NCI-H1105 treated with DMSO at 0.1 percent for 48 hours (cell line): ENCODE measurements at places on chromosomes 1 and 21.
A peak's percentile ranks its signal among the peaks of the same experiment; 100 is the strongest.

GRCh38 chr1:217133092-217133491 lies 409.9 kb upstream of the ESRRG start:
- no peak for DNase-seq

DNA sequence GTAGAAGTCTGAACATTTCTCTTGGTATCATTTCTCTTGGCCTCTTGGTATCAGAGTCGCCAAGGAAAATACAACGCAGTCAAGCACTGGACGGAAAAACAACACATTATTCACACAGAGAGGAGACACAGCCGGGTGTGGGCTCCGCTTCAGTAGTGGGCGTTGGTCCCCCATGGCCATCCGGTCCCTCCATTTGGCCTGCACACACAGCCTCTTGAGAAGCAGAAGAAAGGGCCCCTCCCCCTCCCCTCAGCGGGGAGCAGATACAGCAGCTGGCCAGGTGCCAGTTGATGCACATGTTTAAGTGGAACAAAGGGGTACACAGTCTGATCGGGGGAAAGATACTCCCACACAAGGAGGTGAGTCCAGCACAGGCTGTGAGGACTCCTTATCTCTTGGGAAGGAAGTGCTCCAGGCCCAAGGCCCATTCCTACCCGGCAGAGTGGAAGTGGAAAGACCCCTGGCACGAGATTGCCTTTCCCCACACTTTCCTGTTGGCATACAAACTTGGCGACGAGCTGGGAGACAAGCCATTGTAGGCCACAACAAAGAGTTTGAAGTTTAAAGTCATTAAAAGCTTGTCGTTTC lies 311.3 kb downstream of the FAM72C start:
- no peak for DNase-seq

- no peak for DNase-seq
Measured at GRCh38 chr1:20380616-20381035, 90.0 kb downstream of the VWA5B1 start.

DNA sequence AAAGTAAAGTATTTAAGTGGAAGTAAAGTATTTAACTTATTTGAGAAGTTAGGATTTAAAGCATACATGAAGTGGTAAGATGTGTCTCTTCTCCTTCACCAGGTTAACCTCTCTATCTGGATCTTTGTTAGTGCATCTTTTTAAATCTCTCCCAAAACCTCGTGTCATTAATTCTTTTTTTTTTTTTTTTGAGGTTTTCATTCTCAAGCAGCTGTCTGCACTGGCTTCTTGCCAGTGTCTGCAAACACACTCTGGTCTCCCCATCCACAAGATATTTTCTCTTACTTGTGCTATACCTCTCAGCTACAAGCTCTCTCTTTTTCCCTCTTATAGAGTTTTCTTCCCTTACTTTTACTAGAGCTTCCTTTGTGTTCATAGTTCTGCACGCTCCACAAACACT lies 49.0 kb downstream of the CLDN17 start:
- no peak for DNase-seq

GRCh38 chr1:185073725-185074124 lies 28.4 kb downstream of the RNF2 start:
- no peak for DNase-seq

- DNase-seq = no peak
Measured at GRCh38 chr1:192945390-192946130, 113.6 kb downstream of the UCHL5 start.

DNA sequence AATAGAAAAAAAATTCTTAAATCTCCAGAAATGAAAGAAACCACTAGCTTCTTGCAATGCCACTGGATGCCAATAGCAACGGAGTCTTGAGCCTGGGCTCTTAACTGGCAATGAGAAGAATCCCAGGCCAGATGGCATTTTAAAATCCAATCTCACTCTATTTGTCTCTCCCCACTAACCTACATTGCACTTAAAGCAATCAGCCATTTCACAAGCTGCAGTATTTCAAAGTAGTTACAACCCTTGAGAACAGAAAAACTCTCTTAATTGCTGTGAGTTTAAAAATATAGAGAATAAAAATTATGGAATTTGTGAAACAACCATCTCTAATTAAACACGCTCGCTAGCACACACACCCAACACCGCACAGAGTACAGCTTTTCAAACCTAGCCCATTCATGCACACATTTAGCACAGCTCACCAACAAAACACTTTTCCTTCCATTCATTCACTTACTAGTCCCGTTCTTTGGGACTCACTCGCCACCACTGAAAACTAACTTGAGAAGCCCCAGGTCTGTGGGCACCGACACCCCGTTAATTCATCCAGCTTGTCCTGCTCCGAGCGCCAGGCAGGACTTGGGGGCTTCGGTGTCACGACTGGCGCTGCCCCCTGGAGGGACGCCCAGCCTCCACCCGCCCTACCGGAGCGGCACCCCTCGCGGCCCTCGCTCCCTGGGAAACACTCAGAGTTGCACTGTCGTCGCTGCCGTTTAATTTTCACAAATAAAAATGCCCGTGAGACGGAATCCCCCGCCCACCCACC lies 1.0 kb downstream of the DDAH1 start:
- peak; percentile 26 for DNase-seq

- DNase-seq = no peak
Measured at GRCh38 chr1:80225510-80225909, 1219.0 kb upstream of the ADGRL4 start.
